GM10248 (cell line): ENCODE measurements at places on chromosomes 12 and 14.

DNA sequence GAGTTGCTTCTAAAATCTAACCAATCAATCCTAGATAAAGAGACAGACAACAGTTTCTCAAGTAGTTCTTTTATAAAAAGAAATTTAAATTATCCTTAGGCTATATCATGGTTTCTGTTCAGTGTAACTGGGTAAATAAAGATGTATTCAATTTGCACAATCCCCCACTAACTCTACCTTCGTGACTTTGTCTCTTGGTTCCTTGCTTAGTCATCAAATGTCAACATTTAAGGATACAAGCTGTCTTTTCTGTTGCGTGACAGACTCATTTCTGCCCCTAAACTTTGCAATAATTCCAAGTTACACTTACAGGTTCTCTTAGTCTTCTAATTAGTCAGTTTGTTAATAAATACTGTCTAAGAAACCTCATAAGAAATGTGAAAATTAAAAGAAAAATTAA lies 50.6 kb downstream of the SCAF11 start:
- DNase-seq = no peak

GRCh38 chr12:111396726-111397445 lies 8.8 kb upstream of the SH2B3 start:
- DNase-seq = peak; percentile 87

DNA sequence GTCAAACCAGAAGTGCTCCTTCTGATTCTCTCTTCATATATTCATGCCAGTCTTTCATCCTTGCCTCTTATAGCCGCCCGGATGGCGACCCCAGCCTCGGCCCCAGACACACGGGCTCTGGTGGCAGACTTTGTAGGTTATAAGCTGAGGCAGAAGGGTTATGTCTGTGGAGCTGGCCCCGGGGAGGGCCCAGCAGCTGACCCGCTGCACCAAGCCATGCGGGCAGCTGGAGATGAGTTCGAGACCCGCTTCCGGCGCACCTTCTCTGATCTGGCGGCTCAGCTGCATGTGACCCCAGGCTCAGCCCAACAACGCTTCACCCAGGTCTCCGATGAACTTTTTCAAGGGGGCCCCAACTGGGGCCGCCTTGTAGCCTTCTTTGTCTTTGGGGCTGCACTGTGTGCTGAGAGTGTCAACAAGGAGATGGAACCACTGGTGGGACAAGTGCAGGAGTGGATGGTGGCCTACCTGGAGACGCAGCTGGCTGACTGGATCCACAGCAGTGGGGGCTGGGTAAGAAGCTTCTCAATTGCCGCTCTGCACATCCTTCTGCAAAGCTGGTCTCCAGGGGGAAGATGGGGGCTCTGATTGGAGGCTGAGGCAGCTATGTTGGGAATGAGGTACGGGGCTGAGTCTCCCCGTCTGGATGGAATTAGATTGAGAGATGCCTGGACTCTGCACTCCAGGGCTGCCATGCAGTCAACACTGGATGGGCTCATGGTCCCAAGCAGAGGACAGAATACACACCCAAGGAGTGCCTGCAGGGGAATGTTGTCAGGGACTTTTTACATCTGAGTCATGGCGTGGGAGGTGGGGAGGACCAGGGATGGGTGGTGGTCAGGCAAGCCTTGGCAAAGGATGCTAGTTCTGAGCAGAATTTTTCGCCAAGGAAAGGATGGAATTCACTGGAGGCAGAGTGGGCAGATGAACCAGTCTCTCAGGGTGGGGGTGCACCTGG lies 1.3 kb downstream of the BCL2L2 start:
- DNase-seq = no peak

- DNase-seq = no peak
Observed at GRCh38 chr14:105011312-105011990, 9.4 kb downstream of the CDCA4 start.

- no peak for DNase-seq
Observed at GRCh38 chr14:58846682-58847465, 209.1 kb downstream of the DACT1 start.

DNA sequence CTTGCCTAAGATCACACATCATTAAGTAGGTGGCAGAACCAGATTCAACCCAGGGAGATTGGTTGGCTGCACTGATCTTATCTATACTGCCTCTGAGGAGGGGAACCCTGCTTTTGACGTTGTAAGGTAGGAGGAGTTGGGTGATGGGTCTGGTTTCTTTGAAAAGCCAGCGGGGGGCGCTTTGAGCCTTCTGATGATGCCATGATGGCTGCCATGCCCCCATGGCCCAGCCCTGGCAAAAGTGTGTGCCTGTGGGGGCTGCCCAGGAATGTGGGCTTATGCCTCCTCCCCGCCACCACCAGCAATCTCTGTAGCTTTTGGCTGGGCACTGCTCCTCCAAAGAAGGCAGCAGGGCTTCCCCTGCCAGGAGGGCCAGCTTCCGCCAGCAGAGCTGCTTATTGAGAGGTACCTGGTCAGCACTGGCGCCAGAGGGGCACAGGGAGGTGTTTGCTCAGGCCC lies 224.3 kb downstream of the SLC41A2 start:
- DNase-seq = peak; percentile 52

DNA sequence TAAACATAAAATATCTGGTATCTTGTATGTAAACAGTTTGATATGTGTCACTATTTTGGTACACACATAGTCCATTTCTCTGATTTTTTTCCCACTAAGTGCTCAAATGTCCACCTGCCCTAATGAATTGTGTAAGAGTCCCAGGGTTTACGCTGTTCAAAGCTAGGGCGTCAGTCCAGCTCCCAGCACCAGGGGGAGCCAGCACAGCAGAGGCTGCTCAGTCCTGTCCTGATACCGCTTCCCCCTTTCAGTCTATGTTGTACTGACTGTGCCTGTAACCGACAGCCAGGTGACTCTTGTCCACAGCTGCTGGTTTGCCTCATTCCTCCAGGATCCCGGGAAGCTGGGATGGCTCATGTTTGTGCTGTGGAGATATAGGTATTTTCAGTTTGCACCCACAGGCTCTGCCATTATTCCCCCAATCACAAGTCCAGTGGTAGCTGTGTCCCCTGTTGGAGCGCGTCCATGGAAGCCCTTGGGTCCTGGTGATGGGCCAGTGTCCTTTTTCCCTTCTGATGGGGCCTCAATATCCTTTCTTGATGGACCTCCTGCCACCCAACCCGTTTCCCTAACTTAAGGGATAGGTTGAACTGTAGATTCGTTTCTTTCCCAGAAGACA lies 242.0 kb downstream of the NEDD1 start:
- DNase-seq = peak; percentile 54

DNA sequence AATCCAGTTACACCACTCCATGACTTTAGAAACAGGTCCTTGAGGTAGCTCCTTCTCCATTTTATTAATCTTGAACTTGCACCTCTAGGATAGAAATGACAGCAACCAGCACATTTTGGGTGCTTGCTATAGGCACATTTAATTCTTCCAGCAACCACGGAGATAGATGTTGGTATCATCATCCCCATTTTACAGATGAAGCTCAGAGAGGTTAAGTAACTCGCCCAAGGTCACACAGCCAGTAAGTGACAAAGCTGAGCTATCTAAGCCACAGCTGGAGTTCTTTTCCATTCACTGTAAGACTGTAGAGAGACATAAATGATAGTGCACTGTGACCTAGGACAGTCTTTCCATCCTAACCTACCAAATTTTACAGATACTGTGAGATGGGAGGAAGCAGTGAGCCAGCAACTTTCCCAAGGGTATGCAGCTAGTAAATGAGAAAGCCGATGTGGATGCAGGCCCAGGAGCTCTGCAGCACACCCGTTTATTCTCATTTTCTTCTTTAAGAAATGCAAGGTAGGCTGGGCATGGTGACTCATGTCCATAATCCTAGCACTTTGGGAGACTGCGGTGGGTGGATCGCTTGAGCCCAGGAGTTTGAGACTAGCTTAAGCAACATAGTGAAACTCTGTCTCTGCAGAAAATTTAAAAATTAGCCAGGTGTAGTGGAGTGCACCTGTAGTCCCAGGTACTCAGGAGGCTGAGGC lies 103.2 kb downstream of the TBX5 start:
- no peak for DNase-seq

DNA sequence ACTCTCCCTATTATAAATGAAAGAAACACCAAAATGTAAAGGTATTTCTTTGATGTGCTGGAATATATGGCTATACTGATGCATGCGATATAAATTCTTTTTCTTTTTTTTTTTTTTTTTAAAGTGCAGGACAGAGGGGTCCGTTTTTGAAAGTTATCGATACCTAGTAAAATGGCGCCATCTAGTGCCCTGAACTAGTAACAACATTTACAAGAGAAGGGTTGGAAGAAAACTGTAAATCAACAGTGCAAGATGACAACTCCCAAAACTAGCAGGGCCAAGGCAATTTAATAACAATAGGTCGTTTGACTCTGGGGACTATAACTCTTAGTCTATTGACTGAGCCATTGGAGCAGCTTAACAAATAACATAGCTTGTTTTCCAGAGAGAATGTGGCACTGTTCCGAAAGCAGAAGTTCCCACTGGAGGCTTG lies 137.7 kb downstream of the SPTSSA start:
- DNase-seq = peak; percentile 48

- DNase-seq = no peak
Observed at GRCh38 chr12:89450907-89451306, 73.7 kb downstream of the GALNT4 start.

- DNase-seq = no peak
Observed at GRCh38 chr12:6630736-6631135, 5.0 kb downstream of the LPAR5 start.

DNA sequence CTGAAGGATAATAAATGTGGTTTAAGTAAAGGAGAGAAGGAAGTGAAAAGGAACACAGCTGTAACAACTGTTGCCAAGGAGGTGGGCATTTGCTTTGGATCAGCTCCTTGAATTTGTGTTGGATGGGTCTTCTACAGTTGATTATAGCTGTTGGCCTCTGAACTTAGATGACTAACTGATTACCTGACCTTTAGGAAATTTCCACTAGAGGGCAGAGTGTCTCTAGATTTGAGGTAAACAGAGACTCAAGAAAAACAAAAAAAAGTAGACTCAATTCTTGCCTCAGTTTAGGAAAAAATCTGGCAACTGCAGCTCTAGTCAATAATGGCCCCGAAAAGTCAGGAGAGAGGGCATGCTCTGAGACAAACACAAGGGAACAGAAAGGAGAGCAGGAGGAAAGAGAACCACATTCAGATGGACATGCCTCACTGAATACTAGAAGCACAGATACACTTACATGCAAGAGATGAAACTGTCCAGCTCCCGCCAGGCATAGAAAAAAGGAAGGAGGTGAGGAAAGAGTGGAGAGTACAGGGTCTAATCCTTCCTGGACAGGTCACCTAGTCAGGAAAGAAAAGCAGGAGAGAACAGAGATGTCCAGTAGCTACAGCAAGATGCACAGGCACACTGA lies 20.6 kb downstream of the COX14 start:
- DNase-seq = peak; percentile 42

DNA sequence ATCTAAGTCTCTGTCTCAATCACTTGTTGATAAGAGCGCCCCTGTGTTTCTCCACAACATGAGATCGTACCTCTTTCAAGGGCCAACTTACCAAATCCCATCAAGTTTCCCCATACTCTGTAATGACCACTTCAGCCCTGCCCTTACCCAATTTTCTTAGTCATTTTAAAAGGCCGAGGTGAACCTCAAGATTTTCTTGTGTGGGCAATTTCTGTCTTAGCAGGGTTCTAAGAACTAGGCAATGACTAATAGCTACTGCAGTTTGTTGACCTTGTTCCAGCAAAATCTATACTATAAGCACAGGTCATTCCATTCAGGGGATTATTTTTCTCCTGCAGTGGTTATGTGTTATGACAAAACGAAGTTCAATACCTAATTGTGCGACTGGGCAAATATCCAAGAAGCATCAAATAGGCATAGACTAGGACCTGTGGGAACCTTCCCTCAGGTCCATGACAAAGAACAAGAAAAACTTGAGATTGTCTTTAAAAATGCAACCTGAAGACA lies 359.8 kb downstream of the PCNX1 start:
- DNase-seq = peak; percentile 19

GRCh38 chr12:45339035-45339434 lies 123.1 kb downstream of the ANO6 start:
- no peak for DNase-seq

DNA sequence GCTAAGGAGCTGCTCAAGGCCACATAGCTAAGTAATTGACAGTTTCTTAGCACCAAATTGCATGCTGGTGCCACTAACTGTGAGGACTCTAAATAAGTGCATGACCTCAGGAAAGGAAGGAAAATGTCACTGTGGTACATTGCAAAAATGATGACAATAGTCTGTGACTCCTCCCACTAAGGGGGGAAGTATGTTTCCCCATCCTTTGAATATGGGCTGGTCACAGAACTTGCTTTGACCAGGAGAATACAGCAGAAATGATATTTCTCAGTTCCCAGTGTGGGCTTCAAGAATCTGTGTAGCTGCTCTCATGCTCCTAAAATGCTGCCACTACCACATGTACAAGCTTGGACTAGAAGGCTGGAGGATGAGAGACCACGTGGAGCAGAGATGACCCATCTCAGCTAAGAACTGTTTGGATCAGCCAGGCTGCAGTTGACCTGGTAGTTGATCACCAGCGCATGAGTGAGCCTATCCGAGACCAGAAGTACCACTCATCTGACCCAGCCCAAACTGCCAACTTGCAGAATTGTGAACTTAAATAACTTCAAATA lies 42.2 kb upstream of the NOS1 start:
- no peak for DNase-seq

GRCh38 chr12:12718853-12719252 lies 1.7 kb downstream of the CDKN1B start:
- no peak for DNase-seq

DNA sequence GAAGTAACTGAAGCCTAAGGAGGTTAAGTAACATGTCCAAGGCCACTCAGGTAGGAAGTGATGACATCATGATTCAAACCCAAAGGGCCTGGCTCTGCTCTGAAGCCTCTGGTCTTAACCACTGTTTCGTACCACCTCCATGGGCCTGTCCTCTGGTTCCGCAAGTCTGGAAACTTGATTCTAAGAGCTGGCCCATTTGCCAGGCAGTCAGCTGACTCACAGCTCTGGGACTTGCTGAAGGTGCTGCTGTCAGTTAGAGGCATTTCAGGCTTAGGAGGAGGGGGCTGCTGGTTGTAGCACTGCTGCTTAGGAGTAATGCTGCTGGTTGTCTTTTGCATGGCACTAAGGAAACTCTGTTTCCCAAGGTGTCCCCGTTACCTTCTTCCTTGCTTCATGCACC lies 7.9 kb downstream of the NRXN3 start:
- no peak for DNase-seq
